ENCODE measurements at places on chromosomes 13 and 19. TPM values are rescaled to one million over a fixed set of nuclear protein-coding genes. Genes with fewer than 3 reads are reported as not detected.

DNA sequence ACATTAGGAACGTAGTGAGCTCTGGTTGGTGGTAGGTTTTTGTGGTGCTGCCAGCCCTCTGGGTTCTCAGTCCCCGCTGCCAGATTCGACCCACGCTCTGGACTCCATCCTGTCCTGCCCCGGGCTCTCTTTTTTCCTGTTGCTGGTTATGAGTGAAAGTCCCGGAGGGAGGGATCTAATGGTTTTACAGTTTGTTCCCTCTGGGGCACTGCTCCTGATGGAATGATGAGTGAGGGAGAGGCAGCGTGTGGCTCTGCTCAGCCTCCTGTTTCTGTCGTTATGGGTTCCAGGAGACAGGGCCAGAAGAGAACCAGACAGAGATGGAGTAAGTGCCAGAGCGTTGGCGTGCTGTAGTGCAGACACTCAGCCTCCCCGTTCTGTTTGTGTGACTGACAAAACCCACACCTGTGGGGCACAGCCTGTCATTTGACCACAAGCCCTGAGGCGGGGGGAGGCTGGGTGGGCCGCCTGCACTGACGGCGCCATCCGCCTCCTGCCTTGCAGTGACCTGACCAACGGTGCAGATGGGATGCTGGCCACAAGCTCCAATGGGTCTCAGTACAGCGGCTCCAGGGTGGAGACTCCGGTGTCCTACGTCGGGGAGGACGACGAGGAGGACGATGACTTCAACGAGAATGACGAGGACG lies 18.3 kb downstream of the ATP4B start:
- H3K36me3 ChIP-seq: peaks cover 4% of the 10 kb centered on the region
- no peak overlapping the region for H3K27ac ChIP-seq
- no peak overlapping the region for H3K4me3 ChIP-seq
- H3K4me1 ChIP-seq: no peaks in the 10 kb centered on the region

- H3K27ac ChIP-seq: no peak overlapping the region
- DNase-seq: no peak
- H3K4me3 ChIP-seq: no peak overlapping the region
Observed at GRCh38 chr19:55441319-55441691, 1.8 kb downstream of the SHISA7 start.

The C13orf46 gene
- total RNA-seq: not detected

GRCh38 chr13:45280751-45281634 lies 60.0 kb downstream of the TPT1 start:
- no peaks in the 10 kb centered on the region for H3K4me1 ChIP-seq
- DNase-seq: peak; percentile 80
- no peak overlapping the region for H3K4me3 ChIP-seq
- no peaks in the 10 kb centered on the region for H3K36me3 ChIP-seq
- no peak overlapping the region for H3K27ac ChIP-seq
- H3K27me3 ChIP-seq: no peaks in the 10 kb centered on the region

DNA sequence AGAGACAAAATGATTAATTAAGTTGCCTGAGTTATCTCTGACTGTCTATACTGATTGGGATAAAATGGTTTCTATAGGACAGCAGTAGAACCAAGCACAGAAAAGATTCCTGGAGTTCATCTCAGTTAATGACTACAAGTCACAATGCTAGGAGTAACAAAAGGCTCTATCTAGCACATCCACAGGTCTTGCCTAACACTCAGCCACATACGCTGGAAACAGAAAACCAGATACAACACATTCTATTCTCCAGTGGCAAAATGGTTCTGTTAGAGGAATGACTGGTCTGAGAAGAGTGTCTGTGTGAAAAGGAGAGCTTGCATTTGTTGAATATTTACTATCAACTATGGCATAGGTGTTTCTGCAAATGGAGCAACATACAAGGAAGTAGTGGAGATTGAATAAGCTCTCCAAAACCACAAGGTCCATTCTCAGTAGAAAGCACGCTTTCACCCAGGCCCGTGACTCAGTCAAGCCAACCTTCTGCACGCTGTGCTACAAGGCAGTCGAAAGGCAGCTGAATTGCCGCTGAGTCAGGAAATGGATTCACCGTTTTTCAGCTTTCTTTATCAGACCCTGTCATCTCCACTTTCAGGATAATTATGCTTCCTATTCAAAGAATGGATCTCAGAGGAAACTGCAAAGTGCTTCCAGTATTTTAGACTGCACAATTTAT lies 761.5 kb downstream of the EFNB2 start:
- no peaks in the 10 kb centered on the region for H3K27me3 ChIP-seq
- H3K36me3 ChIP-seq: no peaks in the 10 kb centered on the region
- H3K4me1 ChIP-seq: no peaks in the 10 kb centered on the region

GRCh38 chr13:109744512-109745051 lies 41.8 kb downstream of the IRS2 start:
- peaks cover 10% of the 10 kb centered on the region for H3K4me1 ChIP-seq
- H3K27me3 ChIP-seq: no peaks in the 10 kb centered on the region
- H3K4me3 ChIP-seq: no peak overlapping the region
- peak; percentile 80 for DNase-seq
- peak overlapping the region; percentile 11 for H3K27ac ChIP-seq
- H3K36me3 ChIP-seq: no peaks in the 10 kb centered on the region

The DMPK gene
- total RNA-seq: 25.2 TPM

The THOP1 gene
- total RNA-seq: 64.3 TPM

DNA sequence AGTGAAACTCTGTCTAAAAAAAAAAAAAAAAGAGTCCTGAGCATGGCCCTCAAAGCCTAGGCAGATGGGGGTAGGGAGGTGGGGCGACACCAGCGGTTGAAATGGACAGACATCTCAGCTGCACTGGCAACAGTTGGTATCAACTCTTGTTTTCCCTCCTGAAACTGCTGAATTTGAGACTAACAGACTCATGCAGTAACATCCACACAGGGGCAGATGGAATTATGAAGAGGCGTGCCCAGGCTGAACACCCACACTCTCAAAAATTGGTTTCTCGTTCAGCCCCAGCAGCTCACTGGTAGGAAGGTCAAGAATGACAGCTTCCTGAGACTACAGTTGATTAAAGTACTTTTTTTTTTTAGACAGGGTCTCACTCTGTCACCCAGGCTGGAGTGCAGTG lies 24.1 kb downstream of the PBX4 start:
- no peaks in the 10 kb centered on the region for H3K36me3 ChIP-seq
- H3K27ac ChIP-seq: no peak overlapping the region
- DNase-seq: no peak

DNA sequence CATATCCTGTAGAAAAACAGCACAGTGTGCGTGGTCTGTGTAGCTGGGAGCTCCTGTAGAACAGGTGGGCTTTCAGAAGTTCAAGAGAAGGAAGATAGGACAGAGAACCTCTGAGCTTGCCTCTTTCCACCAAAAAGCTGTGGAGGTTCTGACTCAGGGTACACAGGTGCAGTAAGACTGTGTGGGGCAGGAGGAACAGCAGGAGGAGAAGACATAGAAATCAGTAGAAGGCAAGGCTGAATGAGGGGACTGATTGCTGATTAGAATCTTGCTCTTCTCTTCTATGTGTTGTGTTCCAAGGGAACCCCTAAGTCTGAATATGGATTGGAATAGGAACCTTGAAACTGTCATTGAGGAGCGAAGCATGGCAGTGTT lies 122.7 kb downstream of the AKAP11 start:
- H3K27me3 ChIP-seq: no peaks in the 10 kb centered on the region
- no peak overlapping the region for H3K4me3 ChIP-seq
- no peak overlapping the region for H3K27ac ChIP-seq

DNA sequence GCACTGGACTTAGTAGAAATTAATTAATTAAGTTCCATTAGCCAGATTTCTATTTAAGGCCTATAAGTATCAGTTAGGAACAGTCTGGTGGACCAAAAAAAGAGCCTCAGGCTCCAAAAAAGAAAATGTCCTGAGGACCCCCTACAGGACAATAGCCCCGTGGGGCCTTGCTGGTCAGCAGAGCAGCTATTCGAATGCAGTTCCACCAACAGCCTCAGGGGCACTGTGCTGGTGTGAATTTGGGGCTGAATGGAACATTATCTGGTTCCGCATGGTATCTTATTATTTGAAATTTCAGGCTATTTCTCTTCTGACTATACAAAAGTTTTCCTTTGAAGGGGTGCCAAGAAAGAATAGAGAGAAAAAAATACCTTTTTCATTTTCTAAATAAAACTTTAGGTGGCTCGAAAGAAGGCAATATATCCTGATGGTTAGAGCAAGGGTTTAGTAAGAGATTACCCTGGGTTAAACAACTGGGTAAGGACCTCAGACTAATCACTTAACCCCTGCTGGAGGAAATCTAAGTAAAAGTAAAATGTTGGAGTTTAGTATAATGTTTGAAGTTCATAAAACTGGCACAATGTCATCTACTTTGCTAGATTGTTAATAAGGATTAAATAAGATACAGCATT lies 147.2 kb downstream of the MIPEP start:
- H3K36me3 ChIP-seq: no peaks in the 10 kb centered on the region
- H3K4me1 ChIP-seq: peaks cover 12% of the 10 kb centered on the region
- H3K27ac ChIP-seq: peak overlapping the region; percentile 72
- no peak for DNase-seq

GRCh38 chr19:30047432-30047831 lies 105.4 kb downstream of the URI1 start:
- no peaks in the 10 kb centered on the region for H3K27me3 ChIP-seq
- DNase-seq: no peak
- H3K36me3 ChIP-seq: no peaks in the 10 kb centered on the region
- H3K4me3 ChIP-seq: no peak overlapping the region
- no peak overlapping the region for H3K27ac ChIP-seq

- no peaks in the 10 kb centered on the region for H3K27me3 ChIP-seq
- DNase-seq: no peak
- no peaks in the 10 kb centered on the region for H3K36me3 ChIP-seq
Observed at GRCh38 chr13:103324641-103325040, 258.4 kb upstream of the SLC10A2 start.

DNA sequence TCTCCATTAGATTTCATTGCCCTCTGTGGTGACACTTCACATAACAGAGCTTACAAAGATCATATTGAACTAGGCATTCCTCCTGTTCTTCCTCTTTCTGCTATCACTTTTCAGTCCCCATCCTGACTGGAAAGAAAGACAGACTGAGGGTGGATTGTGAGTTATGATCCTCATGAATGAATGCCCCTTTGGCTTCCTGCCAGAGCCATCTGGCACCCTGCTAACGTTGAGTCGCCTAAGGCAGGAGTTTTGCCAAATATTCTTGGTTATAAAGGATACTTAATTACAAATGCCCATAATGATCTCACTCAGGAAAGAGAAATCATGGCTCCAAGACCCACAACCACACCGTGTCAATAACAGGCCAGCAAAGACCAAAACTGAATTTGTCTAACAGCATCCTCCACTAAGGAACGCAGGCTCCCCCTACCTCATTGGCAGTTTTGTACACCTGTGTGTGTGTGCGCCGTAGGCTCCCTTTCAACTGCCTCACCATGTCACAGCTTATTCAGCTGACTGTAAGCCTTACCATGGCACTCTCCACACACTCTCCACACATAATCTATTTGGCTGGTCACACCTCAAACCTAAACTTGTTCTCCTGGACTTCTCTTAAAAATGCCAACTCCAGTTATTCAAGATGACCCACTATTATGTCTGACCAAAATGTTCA lies 15.5 kb downstream of the ZNF211 start:
- DNase-seq: no peak
- H3K36me3 ChIP-seq: no peaks in the 10 kb centered on the region
- H3K27ac ChIP-seq: no peak overlapping the region
- H3K4me3 ChIP-seq: no peak overlapping the region
- no peaks in the 10 kb centered on the region for H3K4me1 ChIP-seq
- H3K27me3 ChIP-seq: no peaks in the 10 kb centered on the region

DNA sequence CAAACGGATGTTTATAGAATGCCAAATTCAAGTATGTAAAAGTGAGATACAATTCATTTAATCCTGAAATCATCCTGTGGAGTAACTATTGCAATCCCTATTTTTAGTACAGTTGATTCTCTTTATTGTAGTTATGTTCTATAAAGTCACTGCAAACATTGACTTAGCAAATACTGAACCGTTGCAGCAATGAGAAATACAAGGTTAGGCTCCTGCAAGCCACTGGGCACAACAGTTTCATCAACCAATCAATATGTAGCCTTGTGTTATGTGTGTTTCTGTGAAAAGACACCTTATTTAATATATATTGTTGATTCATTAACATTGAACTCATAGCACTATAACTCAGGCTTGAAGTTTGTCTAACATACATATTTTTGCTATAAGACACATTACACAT lies 174.4 kb downstream of the DCT start:
- H3K4me3 ChIP-seq: no peak overlapping the region
- peaks cover 20% of the 10 kb centered on the region for H3K4me1 ChIP-seq
- DNase-seq: no peak
- H3K27me3 ChIP-seq: no peaks in the 10 kb centered on the region

DNA sequence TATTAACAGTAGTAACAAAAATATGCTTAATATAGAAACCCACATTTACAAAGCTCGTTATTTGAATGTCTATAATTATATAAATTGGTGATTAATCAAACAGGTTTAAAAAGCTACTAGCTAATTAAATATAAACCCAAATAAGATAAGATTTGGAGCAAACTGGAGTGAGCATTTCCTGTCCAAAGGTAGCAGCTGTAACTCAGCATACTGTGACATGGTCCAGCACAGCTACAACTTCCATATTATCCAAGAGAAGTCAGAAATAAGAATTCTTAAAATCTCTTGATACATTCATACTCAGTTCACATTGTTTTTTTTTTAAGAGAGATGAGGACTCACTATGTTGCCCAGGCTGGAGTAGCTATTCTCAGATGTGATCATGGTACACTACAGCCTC lies 8.5 kb downstream of the MTRF1 start:
- DNase-seq: no peak
- no peak overlapping the region for H3K27ac ChIP-seq
- H3K27me3 ChIP-seq: no peaks in the 10 kb centered on the region
- H3K4me3 ChIP-seq: no peak overlapping the region
- H3K4me1 ChIP-seq: no peaks in the 10 kb centered on the region

GRCh38 chr13:102176846-102177245 lies 225.0 kb downstream of the FGF14 start:
- H3K27ac ChIP-seq: no peak overlapping the region
- no peaks in the 10 kb centered on the region for H3K27me3 ChIP-seq
- H3K4me1 ChIP-seq: no peaks in the 10 kb centered on the region
- DNase-seq: no peak
- H3K36me3 ChIP-seq: no peaks in the 10 kb centered on the region
- no peak overlapping the region for H3K4me3 ChIP-seq

- H3K4me1 ChIP-seq: peaks cover 5% of the 10 kb centered on the region
- H3K36me3 ChIP-seq: no peaks in the 10 kb centered on the region
- no peaks in the 10 kb centered on the region for H3K27me3 ChIP-seq
- no peak for DNase-seq
Observed at GRCh38 chr19:6103217-6103644, 7.1 kb downstream of the RFX2 start.

GRCh38 chr13:113654591-113655345 lies 3.2 kb downstream of the ATP4B start:
- no peaks in the 10 kb centered on the region for H3K36me3 ChIP-seq
- H3K4me1 ChIP-seq: no peaks in the 10 kb centered on the region
- no peak for DNase-seq

Measured in hepatocyte (in vitro differentiated cells).